Muscle of back (tissue), 13 donors: ENCODE measurements at places on chromosomes 16 and 17. TPM values are rescaled to one million over a fixed set of nuclear protein-coding genes. Genes with fewer than 3 reads are reported as not detected.

The NQO1 gene
- 10.4 TPM for polyA plus RNA-seq

The PRR35 gene
- not detected for polyA plus RNA-seq

The ARHGDIG gene
- polyA plus RNA-seq = 0.40 TPM

GRCh38 chr17:900336-900934, 79.1 kb downstream of the NXN start:
- peak; percentile 59 for DNase-seq

DNA sequence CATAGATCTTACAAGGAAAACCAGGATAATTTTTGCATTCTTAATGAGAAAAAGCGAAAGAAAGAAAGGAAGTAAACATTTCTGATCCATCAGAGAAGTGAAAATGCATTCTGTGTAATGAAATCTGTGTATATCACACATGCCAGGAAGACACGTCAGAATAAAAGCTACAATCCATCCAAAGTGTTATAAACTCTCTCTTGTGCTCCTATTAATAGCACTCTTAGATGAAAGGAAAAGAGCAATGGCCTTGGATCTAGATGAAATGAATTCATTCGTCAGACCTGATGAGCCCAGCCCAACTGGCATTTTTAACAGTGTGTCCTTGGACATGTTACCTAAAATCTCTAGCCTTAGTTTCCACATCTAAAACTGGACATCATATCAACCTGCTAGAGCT, 885.5 kb downstream of the CDH11 start:
- DNase-seq = no peak
